Fibroblast of pulmonary artery (primary cell): ENCODE measurements at places on chromosomes 3 and 15.

GRCh38 chr3:6679510-6679909 lies 181.4 kb upstream of the GRM7 start:
- DNase-seq, result no peak

DNA sequence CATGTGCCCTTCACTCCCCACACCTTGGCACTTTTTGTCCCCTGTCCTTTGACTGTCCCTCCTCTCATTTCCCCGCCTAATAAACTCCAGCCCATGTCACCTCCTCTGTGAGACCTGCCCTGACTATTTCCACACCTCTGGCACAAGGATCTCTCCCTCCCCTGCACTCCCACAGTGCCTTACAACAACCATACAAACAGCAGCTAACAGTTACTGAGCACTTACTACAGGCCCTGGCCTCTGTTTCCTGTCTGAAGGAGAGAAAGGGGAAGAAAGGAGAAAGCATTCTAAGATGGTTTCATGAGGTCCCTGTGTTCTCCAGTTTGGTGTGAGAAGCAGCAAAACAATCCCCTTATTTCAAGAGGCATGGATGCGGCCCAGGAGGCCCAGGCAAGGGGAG lies 20.0 kb upstream of the TRH start:
- DNase-seq, result no peak

- DNase-seq, result no peak
Measured at GRCh38 chr3:32831791-32832190, 14.0 kb downstream of the TRIM71 start.

- DNase-seq, result peak; percentile 14
Measured at GRCh38 chr3:186931532-186932280, 1.4 kb downstream of the ST6GAL1 start.

DNA sequence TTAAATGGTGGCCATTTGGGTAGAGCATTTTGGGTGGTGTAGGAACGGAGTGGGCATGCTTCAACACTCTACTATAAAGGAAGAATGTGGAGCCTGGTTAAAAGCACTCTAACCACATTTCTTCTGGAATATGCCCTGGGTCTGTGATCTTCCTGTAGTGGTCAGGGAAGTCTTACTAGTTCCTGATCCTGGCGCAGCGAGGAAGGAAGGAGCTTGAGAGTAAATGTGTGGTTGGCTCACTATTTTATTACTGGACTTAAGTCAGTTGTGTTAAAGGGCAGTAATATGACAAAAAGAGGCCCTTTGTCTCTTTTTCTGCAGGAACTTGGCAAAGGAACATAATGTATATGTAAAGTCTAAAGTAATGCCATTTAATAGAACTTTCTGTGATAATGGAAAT lies 197.6 kb upstream of the ZPLD1 start:
- no peak for DNase-seq

DNA sequence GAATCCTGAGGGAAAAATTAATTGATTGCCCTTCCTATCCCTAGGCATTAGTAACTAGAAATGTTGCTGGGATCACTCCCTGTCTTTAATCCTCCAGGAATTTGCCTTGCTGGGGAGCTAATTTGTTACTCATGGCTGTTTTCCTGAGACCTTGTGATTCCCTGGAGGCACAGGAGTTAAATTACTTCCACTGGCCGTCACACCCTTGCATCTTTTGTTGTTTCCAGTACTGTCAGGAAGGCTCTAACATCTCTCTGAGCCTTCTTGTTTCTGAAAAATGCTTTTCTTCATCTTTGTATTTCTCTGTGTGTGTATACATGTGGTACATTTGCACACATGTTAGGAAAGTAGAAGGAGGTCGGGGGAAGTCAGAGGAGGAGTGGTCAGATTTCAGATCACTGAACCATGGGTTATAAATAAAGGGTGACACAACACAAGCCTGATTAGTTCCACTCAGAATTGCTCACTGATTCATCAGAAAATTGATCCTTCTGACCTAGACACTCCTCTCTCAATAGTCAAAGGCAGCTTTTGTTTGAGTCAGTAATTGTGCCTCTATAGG lies 23.5 kb upstream of the LRRFIP2 start:
- DNase-seq, result no peak

DNA sequence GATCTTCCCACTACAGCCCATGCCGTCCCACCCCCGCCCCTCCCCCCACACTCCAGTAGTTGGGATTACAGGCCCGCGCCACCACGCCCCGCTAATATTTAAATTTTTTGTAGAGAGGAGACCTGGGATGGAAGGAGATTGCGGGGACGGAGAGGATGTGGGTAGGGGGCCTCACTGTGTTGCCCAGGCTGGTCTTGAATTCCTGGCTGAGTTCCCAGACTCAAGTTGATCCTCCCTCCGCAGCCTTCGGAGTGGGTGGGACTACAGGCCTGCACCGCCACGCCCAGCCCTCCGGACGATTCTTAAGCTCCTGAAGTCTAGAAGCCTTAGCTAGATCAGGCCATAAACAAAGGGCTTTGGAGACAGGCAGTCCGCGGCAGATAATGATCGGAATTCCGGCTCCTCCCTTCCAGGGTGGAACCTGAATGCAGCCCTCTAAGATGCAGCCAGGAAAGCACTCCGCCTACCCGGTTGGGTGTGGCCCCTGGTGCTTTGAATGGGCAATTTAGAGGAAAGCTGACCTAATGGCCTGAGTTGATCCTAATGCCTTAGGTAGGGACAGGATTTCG lies at the start of gene DPPA2:
DPPA2 (minus strand) TSS at position 356 of the 569 bp plus-strand sequence. CDS start 1,975 bp downstream, outside the sequence.
- no peak for DNase-seq

- DNase-seq, result peak; percentile 6
Measured at GRCh38 chr3:124168271-124168670, 176.3 kb upstream of the ROPN1 start.

- DNase-seq, result peak; percentile 50
Measured at GRCh38 chr3:131277836-131278497, 103.6 kb upstream of the NUDT16 start.

DNA sequence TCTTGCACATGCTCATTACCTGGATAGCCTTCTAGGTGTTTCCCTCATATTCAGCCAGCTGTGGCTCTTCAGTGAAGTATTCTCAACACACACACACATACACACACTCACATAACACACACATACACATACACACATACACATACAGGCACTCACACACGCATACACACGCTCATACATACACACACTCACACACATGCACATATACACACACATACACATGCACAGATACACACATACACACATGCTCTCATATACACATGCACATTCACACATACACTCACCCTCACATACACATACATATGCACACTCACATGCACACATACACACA lies 41.2 kb downstream of the GRK7 start:
- no peak for DNase-seq

DNA sequence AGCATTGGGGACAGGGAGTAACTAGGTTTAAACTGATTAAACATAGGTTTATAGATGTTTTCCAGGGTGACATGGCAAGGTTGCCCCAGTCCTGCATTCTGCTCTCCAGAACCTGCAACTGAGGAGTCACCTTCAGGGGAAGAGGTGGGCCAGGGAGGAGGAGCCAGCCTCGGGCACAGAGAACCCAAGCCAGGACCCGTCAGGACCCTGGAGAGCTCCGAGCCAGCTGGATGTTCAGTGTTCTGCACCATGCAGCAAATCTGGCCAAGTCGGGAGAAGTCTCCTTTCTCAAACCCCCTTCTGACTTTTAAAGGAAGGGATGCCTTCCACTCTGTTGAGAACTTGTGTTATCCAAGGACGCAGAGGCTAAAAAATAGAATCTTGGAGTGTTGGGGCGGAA lies 62.1 kb upstream of the SLC6A11 start:
- peak; percentile 56 for DNase-seq
